ENCODE measurements at places on chromosomes 1 and 21.

DNA sequence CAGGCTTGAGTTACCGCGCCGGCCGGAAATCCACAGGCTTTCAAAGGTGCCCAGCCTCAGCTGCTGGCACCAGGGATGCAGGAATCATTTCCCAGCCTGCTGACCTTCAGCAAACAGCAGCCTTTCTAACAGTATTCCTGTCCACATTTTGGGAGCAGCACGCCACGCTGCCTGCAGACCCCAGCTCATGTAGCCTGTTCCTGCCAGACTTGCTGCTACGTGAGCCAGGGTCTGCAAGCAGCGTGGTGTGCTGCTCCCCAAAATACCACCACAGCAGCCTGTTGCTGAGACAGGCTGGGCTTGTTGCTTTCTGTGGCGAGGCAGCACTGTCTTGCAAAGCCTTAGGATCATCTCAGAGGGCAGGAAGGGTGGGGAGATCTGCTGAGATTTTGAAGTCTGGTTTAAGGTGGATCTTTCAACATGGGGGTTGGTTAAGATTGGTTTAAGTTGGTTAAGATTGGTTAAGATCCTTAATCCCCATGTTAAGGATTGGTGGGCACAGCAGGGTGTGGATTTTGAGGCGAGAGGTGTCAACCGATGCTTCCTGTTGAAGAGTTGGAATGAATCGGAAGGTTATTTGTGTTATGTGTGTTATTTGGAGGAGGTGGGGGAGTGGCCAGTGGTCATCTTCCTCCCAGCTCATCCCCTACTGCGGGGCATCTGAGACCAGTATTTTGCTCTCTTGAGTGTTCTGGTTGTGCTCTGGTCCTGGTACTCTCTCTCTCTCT is 12.9 kb downstream of the FAAH start:
- H3K27ac ChIP-seq, result no peak overlapping the region
- no peak overlapping the region for H3K4me3 ChIP-seq
- no peak for DNase-seq
- H3K4me1 ChIP-seq, result peaks cover 29% of the 10 kb centered on the region
- H3K36me3 ChIP-seq, result peaks cover 71% of the 10 kb centered on the region

- H3K36me3 ChIP-seq, result peaks cover 96% of the 10 kb centered on the region
- H3K4me3 ChIP-seq, result no peak overlapping the region
- DNase-seq, result no peak
Measured at GRCh38 chr1:16996845-16997244, 14.9 kb downstream of the ATP13A2 start.

- no peak overlapping the region for H3K27ac ChIP-seq
- DNase-seq, result peak; percentile 87
- no peaks in the 10 kb centered on the region for H3K4me1 ChIP-seq
- no peaks in the 10 kb centered on the region for H3K27me3 ChIP-seq
Measured at GRCh38 chr1:169086603-169087455, 19.7 kb upstream of the ATP1B1 start.

DNA sequence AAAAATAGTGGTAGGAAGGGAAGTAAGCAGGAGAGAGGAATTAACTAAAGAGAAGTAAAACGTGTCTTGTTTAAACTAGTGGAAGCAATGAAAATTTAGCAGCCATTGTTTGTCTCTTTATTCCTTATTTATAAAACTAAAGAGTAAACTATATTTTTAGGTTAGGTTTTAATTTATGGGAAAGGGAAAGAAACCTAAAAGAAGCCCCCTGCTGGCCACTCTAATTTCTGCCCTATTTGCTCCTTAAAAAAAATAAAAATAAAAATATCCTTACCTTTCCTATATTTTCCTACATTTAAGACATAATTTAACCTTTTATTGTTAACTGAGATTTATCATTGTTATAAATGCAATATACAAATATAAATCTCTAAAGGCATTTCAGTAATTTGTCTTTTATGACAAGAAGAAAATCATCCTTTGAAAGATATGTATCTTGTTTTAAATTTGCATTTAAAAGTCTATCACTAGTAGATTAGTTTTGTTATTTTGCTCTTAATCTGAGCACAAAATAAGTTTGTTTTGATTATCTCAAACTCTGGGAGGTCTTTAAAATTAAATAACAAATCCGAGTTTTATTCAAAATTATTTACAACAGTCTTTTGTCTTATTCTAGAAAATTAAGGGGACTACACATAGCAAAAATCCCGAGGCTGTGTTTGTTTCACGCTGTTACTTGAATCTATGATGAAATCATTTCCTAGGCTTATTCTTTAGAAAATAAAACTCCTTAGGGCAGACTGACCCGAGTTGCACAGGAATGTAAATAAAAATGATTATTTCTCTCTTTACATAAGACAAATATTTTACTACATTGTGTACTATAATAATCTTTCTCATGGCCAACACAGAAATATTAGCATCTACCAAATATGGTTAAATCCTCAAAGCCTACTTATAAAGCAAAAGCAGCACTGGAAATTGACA is 201.7 kb downstream of the NRIP1 start:
- H3K27ac ChIP-seq, result no peak overlapping the region
- H3K4me3 ChIP-seq, result no peak overlapping the region
- no peaks in the 10 kb centered on the region for H3K36me3 ChIP-seq
- DNase-seq, result no peak

GRCh38 chr1:212002536-212002935 is 32.8 kb downstream of the INTS7 start:
- H3K27me3 ChIP-seq, result no peaks in the 10 kb centered on the region
- no peak for DNase-seq
- no peaks in the 10 kb centered on the region for H3K4me1 ChIP-seq
- H3K36me3 ChIP-seq, result no peaks in the 10 kb centered on the region

- H3K4me3 ChIP-seq, result no peak overlapping the region
- peaks cover 40% of the 10 kb centered on the region for H3K4me1 ChIP-seq
- no peak for DNase-seq
- H3K27ac ChIP-seq, result no peak overlapping the region
- H3K36me3 ChIP-seq, result peaks cover 40% of the 10 kb centered on the region
Measured at GRCh38 chr1:19372136-19372514, 60.0 kb downstream of the SLC66A1 start.

- no peak overlapping the region for H3K27ac ChIP-seq
- H3K27me3 ChIP-seq, result no peaks in the 10 kb centered on the region
- no peak for DNase-seq
- no peak overlapping the region for H3K4me3 ChIP-seq
Measured at GRCh38 chr1:42944246-42944928, 14.3 kb downstream of the SLC2A1 start.

DNA sequence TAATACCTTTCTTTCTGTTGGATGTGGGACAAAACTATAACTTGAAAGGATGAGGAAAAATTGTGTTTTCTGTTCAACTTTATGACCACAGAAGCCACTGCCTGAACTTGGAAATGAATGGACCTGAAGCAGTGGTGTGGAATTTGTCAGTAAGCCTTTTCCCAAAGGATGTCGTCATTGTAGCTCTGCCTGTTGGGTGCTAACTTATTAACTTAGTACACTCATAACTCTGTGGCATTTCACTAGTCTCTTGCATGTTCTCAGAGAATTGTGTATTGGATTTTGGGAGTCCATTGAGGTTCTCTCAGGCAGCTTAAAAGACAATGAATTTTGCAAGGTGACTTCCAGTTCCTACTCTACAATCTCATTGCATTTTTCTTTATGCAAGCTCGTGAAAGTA is 49.6 kb downstream of the KCNK2 start:
- no peaks in the 10 kb centered on the region for H3K36me3 ChIP-seq
- H3K27me3 ChIP-seq, result no peaks in the 10 kb centered on the region
- H3K27ac ChIP-seq, result no peak overlapping the region
- H3K4me3 ChIP-seq, result no peak overlapping the region

DNA sequence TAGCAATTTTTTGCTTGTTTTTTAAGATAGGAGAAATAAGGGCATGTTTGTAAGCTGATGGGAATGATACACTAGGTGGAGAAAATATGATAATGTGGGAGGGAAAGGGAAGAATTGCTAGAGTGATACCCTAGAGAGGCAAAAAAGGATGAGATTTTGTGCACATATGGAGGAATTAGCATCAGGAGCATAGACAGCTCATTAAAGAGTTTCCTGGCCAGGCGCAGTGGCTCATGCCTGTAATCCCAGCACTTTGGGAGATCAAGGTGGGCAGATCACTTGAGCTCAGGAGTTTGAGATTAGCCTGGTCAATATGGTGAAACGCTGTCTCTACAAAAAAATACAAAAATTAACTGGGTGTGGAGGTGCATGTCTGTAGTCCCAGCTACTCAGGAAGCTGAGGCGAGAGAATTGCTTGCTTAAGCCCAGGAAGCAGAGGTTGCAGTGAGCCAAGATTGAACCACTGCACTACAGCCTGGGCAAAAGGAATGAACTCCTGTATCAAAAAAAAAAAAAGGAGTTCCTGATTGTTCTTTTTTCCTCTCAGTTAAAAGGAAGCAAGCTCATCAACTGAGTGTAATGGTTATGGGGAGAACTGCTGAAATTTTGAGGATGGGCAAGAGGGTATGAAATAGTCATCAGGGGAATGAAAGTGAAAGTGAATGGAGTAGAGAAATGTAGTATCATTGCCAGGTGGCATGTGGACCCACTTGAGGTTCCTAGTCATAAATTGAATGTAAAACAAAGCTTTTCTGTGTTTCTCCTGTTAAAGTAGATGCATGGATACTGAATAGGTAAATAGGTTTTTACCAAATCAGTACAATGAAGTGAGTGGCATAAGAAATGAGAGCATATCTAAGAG is 35.5 kb downstream of the SH3GLB1 start:
- no peak overlapping the region for H3K4me3 ChIP-seq
- H3K36me3 ChIP-seq, result peaks cover 24% of the 10 kb centered on the region
- H3K4me1 ChIP-seq, result no peaks in the 10 kb centered on the region

DNA sequence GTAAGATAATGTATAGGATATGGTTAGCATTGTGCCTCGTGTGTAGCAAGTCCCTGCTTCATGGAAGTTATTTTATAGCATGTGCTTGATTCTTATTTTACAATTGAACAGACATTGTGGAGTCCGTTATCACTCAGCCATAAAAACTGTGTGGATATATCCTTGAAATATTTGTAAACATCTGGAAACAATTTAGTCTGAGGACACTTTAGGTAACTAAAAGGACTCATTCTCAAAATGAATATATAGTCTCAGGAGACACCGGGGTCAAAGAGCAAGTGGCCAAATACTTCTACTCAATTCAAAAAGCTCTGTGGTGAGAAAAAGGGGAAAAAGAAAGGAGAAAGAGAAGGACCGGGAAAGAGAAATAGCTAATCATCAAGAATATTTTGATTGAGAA is 23.7 kb downstream of the PRRX1 start:
- DNase-seq, result no peak
- no peaks in the 10 kb centered on the region for H3K4me1 ChIP-seq
- H3K4me3 ChIP-seq, result no peak overlapping the region
- no peaks in the 10 kb centered on the region for H3K36me3 ChIP-seq
- H3K27ac ChIP-seq, result no peak overlapping the region

DNA sequence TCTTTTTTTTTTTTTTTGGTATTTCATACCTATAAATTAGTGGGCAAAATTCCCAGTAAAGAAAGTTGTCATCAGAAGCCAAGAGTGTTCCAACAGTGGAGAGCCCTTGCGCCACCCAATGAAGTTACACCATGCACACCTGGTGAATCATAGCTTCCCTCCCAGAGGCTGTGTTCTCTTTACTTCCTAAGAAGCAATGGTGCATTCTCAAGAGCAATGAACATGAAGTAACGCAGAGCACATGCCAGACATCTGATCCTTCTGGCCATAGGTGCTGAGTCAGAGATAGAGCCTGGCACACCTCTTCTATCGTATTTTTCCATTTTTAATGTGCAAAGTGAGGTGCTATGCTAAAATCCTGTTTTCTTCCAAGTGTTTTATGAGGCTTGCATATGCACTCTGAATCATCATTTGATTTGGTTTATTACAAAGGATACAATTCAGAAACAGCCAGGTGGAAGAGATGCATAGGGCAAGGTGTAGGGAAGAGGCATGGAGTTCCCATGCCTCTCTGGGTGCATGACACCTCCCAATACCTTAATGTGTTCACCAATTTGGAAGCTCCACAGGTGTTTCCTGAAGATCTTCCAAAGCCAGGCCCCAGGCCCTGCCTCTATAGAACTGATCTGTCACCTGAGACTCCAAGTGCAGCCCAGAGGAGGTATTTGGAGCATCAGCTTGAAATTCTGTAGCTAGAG is 408.0 kb downstream of the SIPA1L2 start:
- no peak for DNase-seq
- peaks cover 7% of the 10 kb centered on the region for H3K4me1 ChIP-seq
- no peak overlapping the region for H3K27ac ChIP-seq
- H3K4me3 ChIP-seq, result no peak overlapping the region
- H3K36me3 ChIP-seq, result no peaks in the 10 kb centered on the region

- no peaks in the 10 kb centered on the region for H3K36me3 ChIP-seq
- no peak overlapping the region for H3K27ac ChIP-seq
- no peak overlapping the region for H3K4me3 ChIP-seq
- H3K27me3 ChIP-seq, result no peaks in the 10 kb centered on the region
Measured at GRCh38 chr1:203898458-203899352, 37.3 kb downstream of the SNRPE start.

DNA sequence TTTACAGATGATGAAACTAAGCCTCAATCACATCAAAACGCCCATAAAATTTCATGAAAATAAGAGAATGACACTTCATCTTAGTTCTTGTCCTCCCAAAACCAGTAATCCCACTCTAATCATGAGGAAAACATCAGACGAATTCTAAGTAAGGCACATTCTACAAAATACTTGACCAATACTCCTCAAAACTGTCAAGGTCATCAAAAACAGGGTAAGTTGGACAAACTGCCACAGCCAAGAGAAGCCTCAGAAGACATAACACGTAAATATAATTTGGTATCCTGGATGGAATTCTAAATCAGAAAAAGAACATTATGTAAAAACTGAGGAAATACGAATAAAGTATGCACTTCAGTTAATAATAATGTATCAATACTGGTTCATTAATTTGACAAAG is 128.2 kb downstream of the DPYD start:
- H3K4me3 ChIP-seq, result no peak overlapping the region
- no peak overlapping the region for H3K27ac ChIP-seq
- H3K27me3 ChIP-seq, result no peaks in the 10 kb centered on the region
- no peaks in the 10 kb centered on the region for H3K4me1 ChIP-seq
- H3K36me3 ChIP-seq, result no peaks in the 10 kb centered on the region

DNA sequence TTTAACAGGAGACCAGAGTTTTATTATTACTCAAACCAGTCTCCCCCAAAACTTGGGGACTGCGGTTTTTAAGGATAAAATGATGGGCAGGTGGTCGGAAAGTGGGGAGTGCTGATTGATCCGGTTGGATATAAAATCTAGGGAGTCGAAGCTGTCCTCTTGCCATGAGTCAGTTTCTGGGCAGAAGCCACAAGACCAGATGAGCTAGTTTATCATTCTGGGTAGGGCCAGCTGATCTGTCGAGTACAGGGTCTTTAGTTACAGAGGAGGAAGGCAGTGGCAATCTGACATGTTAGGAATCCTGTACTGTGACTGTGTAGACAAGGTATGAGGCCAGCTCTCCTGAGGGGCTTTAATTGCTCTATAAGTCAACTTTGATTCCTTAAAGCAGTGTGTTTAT is 22.9 kb upstream of the FOXE3 start:
- peaks cover 4% of the 10 kb centered on the region for H3K4me1 ChIP-seq
- H3K36me3 ChIP-seq, result no peaks in the 10 kb centered on the region
- H3K27me3 ChIP-seq, result no peaks in the 10 kb centered on the region
- DNase-seq, result no peak
